ENCODE measurements at places on chromosomes 3 and 15.

DNA sequence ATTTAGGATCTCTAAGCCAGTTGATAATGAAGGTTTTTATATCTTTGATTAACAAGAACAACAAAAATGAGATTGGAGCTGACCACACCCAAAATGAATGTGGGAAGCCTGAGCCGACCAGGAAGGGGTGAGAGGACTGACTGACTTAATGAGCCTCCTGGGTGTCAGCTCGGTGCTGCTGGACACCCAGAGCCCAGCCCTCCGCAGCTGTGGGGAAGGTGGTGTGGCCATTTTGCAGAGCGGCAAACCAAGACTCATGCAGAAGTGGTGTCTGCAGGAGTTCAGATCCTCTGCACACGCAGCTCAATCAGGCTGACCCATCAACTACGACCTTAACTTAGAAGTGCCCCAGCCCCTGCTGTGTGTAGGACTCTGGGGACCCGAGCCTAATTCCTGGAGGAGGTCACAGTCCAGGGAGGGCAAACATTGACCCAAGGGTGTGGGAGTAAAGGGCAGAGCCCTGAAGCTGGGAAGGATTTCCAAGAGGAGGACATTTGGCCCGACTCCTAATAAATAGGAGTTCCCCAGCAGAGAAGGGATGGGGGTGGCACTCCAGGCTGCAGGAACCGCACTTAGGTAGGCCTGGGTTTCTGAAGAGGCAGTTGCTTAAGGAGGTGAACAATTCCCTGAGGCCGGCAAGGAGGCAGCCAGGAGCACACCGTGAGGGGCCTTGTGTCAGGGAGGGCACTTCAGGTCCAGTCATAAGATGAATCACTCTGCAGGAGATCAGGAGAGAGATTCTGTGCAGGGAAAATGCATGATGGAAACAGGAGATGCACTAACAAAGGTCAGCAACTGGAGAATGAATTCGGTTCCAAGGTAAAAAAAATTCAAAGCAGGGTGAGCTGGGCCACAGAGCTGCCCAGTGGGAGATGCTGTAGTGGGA lies 197.1 kb upstream of the TPM1 start:
- DNase-seq = no peak

DNA sequence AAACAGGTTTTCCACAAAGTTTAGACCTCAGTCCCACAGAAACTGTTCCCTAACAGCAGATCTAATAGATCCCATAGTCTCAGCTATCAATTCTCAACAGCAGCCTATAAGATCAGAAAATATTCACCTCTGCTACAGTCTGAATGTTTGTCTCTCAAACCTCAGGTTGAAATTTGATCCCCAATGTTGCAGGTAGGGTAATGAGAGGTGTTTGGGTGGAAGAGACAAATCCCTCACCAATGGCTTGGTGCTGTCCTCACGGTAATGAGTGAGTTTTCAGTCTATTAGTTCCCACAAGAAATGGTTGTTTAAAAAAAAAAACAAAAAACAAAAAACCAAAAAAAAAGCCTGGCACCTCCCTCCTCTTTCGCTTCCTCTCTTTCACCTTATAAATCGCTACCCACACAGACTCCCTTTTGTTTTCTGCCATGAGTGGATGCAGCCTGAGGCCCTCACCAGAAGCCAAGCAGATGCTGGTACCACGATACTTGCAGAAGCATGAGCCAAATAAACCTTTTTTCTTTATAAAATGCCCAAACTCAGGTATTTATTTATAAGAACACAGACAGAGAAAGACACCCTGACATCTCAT lies 14.2 kb downstream of the ZNF280D start:
- DNase-seq = no peak

- no peak for DNase-seq
Measured at GRCh38 chr3:195129644-195130492, 141.1 kb downstream of the XXYLT1 start.

GRCh38 chr15:63288778-63289378 lies 11.5 kb downstream of the APH1B start:
- no peak for DNase-seq

DNA sequence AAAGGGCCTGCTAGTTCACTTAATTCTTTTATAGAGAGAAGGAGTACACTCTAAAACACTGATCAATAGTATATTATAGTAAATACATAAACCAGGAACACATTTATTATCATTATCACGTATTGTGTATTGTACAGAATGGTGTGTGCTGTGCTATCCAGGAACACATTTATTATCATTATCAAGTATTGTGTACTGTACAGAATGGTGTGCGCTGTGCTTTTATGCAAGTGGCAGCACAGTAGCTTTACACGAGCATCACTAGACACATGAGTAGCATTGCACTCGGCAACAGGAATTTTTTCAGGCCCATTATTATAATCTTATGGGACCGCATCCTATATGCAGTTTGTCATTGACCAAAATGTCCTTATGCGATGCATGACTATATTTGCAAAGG lies 20.9 kb upstream of the MUC20 start:
- DNase-seq = no peak

DNA sequence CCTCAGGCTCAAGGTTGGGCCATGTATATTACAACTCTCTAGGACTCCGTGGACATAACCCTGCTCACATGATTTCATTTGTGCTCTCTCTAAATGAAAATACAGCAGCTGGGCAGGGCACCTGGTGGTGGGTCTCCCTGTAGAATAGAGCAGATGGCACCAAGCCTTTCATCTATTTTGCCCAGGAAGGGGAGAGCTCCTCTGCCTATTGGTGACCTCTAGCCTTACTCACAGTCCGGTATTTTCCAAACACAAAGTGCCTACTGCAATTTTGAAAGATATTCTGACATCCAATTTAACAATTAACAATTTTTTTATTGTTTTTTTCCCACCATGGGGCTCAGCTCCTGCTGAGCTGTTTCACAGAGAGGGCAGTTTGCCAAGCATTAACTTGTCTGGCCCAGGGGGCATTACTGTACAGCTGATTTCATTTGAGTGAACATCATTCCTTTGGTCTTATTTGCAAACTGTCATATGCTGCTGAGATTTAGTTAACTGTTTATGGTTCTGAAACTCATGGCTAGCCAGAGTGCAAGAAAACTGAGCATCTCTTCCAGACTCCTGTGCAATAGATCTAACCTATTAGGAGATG lies 474.0 kb downstream of the EPHB1 start:
- DNase-seq = no peak

DNA sequence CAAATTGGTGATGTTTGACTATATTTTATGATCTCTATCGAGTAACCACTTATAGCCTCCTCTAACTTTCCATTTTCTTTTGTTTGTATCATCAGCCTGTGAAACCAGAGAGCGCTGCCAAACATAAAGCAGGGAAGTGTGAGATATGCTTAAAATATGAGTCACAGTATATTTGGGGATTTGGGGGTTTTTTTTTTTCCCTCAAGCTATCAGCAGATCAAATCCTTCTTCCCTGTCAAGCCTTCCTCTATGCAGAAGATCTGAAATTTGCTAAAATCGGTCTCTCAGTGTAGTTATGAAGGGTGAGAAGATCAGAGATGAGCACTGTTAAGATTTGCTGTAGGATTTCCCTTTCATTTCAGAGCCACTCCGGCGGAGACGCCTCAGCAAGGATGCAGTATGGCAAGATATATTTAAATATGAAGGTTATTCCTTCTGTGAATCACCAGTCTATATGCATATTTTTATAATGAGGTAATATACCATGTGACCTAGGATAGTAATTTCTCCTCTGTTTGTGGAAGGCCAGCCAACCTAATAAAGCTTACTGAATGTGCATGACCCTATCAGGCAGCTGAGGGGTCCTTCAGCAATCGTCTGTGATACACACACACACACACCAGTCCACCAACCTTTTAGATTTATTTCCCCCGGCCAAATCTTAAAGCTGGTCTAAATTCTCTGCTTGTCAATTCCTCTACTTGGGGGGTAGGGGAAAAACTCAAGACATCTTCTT lies 474.1 kb downstream of the FOXP1 start:
- DNase-seq = no peak

GRCh38 chr3:43081796-43082195 lies 24.1 kb downstream of the POMGNT2 start:
- DNase-seq = no peak

- DNase-seq = no peak
Measured at GRCh38 chr3:71277341-71277740, 306.2 kb downstream of the FOXP1 start.

DNA sequence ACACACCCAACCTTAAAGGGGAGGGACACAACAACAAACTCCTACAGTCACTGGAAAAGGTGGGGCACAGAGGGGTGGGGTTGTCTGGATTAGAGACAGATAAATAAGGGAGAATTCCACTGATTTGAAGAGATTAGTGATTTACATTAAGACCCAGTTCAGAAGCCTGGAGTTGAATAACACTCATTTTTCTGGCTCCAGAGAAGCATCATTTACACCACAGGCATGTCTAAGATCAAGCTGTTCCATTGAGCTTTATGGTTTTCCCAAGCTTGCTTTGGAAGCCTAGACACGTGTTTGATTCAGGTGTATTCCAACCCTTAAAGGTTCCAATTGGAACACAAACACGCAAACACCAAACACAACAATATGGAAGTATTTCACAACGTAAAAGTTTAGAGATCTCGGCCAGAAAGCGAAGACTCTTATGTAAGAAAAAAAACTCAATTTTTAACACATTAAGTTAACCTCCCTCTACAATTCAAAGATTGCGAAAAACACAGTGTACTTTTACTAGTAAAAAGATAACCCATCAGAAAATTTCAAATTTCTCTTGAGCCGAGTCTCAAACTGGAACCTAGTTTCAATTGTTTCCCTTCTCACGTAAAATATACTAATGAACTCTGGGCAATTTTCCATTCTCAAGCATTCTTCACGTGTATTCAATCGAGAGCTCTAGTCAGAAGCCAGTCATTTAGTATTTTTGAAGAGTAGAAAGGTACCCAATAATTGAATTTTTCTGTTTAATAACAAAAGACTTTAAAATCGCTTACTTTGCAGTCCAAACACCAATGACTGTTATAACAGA lies 2.1 kb downstream of the TRA2B start:
- no peak for DNase-seq

GRCh38 chr15:75661100-75661755 lies 13.5 kb downstream of the SNX33 start:
- DNase-seq = peak; percentile 78

DNA sequence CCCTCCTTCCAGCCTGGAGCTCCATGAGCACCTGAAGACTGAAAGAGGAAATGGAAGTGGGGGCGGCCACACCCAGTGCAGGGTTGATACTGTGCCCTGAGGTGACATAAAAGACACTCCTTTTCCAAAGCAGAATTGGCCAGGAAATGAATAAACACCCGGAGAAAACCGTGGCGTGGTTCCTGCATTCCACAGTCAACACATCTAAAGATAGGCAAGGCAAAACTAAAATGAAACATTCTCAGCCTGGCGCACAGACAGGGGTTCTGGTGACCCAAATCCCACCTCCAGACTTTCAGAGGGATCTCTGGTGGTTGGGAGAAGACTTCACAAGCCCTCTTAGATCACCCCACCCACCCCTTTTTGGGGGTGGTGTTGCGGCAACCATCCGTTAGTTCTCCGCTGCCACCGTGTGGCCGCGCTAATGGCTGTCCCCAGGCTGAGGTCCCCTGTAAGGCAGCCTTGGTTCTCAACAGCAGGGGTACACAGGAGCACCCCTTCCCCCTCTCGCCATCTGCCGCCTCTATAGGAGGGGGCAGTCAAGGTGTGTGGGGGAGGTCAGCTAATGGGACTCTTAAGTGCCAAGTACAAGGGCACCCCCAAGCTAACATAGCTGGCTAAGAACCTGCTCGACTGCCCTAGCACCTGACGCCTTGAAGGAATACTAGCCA lies 2.5 kb upstream of the MST1R start:
- no peak for DNase-seq

DNA sequence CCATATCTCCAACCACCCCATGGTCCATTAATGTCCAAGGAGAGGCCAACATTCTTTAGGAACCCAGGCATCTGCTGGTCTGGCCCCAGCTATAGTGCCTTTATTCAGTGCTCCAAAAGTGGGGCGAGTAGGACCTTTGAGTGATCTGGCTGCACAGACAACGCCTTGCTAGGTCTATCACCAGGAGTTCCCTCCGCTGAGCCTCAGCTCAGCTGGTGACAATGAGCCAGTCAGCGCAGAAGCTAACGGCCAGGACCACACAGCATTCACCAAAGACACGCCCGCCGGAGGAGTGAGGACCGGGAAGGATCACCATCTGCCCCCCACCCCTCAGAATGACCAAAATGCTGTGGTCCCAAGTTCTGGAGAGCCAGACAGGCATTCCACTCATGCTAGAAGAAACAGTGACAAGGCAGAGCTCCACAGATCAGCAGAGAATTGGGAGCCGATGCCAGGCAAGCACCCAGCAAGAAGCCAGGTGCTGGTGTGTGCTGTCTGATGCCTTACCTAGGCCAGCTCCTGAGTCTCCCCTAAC lies 19.0 kb downstream of the TBC1D2B start:
- no peak for DNase-seq

DNA sequence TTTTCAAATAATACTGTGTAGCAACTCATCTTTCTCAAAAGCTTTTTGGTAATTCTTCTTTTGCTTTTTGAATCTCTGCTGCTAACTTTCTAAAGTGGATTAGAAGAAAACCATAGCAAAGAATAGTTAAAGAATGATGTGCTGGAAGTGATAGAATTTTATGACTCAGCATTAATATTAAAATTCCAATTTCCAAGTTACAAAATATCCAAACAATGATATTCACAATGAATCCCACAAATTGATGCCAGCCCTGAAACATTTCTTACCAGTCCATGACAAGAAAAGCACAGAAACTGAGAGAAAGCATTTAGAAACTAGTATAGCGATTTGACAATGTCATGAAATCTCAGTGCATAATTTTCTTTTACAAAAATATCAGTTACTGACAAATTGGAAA lies 482.2 kb downstream of the RBMS3 start:
- DNase-seq = no peak

DNA sequence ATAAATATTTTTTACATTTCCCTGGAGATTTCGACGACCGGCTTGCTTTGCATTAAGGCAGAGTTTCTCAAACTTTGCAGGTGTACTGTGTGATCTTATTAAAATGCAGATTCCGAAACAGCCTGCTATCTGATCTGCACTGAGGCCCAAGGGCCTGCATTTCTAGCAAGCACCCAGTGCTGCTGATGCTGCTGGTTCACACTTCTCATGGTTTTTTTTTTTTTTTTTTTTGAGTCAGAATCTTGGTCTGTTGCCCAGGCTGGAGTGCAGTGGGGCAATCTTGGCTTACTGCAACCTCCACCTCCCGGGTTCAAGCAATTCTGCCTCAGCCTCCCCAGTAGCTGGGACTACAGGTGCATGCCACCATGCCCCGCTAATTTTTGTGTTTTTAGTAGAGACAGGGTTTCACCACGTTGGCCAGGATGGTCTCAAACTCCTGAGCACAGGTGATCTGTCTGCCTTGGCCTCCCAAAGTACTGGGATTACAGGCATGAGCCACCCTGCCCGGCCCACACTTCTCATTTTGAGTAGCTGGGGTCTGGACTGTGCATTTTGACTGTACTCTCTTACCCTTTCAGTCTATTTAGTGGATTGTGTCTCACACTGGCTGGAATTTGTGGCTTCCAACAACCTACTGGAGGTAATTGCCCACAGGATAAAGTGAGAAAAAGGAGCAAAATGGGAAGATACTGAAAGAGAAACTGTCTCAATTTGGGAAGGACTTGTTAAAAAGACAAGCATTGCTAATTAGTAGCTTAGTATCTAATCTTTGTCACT lies 94.1 kb downstream of the ITPR1 start:
- DNase-seq = no peak

Data from smooth muscle cell of the brain vasculature (primary cell).